ENCODE measurements at places on chromosomes 2 and 18.

- no peak for DNase-seq
Observed at GRCh38 chr2:62453955-62454354, 52.0 kb downstream of the TMEM17 start.

DNA sequence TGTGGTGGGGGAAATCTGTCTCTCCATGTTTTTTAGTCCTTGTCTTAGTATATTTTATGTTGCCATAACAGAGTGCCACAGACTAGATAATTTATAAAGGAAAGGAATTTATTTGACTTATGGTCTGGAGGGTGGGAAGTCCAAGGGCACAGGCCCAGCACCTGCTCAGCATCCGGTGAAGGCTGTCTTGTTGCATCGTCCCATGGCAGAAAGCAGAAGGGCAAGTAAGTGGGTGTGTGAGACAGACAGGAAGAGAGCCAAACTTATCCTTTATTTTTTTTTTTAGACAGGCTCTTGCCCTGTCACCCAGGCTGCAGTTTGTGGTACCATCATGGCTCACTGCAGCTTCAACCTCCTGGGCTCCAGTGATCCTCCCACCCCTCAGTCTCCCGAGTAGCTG, 98.1 kb downstream of the HS1BP3 start:
- no peak for DNase-seq

GRCh38 chr2:70816726-70817125, 3.7 kb downstream of the CLEC4F start:
- DNase-seq = no peak

GRCh38 chr18:79361766-79362522, 33.8 kb upstream of the NFATC1 start:
- DNase-seq = no peak

DNA sequence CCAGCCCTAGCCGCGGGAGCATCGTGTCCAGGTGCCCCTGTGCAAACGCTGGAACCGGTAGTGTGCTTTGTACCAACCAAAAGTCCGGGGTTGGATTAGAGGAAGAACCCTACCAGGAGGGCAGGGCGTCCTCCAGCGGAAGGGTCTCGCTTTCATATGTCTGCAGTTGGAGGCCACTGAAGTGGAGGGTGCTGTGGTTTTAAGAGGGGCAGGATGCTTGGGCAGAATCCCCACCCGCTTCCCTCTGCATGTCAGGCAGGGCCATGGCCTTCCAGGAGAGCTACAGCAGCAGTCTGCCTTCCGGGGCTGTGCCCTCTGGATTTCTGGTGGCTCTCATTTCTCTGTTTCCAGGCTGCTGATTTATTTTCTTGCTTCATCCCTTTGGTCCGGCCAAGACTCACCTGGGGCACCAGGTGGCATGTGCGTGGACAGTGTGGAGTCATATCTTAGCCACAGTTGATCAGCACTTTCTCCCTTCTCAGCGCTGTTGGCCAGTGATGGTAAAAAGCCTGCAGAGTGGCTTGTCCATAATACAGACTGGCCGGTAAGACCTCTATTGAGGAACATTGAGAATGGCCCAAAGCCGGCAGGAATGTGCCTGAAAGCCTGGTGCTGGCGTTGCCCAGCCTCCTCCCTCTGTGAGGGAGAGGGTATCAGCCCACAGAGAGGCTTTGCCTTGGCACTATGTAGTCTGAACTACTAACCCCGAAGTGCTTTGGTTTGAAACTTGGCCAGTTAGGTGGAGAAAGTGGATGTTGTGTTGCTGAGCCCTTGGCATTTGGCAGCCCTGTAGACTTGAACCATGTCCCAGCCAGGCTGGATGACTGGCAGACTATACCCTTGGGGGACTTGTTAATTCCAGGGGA, 1.8 kb downstream of the AGAP1 start:
- no peak for DNase-seq
